Esophagus muscularis mucosa (tissue), 4 donors: ENCODE measurements at places on chromosomes 3 and 15.

DNA sequence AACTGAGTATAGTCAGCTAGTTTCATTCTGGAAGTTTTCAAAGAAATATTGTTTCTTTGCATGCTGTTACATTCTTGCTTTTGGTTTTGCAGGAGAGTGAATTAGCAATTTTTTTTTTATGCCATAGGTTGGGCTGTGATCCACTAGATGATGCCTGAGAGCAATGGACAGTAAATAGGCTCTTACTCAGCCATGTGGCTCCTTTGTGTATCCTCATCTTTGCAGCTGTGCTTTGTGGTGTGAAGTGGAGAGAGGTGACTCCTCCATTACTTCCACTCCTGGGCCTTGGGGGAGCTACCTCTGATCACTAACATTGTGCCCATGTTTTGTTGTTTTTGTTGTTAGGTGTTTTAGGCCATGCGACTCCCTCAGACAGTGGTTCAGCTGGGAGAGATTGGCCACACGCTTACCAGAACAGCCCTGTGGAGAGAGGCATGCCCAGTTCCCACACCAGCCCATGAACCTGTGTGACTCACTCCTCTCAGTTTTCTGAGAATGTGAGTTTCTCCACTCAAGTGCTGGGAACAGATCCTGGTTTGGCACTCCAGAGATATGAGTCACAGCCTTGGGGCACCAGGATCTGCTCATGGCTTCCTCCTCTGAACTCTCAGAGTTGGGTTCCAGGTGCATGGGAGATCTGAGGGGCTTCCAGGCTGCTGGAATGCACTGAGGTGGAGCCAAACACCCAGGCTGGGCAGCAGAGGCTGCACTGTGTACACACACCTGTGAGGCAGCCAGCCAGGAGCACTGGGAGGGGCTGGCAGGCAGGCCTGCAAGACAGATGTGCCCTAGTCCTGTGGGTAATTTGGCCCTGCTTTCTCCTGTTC lies 785.3 kb downstream of the ROBO2 start:
- DNase-seq: no peak

DNA sequence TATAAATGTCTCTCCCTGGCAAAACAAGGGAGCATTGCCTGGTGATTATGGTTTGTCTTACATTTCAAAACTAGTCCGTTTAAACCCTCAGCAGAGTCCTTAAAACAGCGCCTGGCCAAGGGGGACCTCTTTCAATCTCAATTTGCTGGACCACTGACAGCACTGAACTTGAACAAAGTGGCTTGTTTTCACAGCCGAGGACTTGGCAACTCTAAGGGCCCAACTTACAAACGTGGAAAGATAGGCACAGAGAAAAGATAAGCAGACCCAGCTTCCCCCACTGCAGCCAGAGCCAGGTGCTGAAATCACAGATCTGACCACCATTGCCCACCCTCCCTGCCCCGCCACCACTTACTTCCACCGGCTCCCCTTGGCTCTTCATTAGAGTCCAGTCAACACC lies 336.4 kb upstream of the ICE2 start:
- DNase-seq: peak; percentile 57

- DNase-seq: no peak
Measured at GRCh38 chr3:9435316-9435715, 37.9 kb downstream of the SETD5 start.

DNA sequence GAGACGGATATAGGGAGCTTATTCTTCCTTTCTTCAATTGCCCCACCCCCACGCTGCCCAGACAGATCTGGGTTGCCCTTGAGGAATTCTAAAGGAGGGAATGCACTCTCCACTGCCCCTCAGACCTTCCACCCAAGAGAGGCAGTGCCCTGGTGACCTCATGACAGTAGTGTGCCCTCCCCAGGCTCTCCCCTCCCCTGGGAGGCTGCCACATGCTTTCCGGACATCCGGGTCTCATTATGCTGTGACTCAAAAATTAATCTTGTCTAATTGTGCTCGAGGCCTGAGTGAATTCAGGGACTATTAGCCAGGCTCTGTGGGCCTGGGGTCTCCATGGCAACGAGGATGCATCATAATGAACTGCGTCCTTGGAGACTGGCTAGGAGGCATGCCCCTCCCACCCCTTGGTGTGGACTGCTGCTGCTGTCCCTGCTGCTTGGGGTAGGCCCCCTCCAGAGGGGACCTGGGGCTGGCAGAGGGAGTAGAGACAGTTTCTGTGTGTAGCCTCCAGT lies 20.8 kb downstream of the CORO2B start:
- DNase-seq: no peak

DNA sequence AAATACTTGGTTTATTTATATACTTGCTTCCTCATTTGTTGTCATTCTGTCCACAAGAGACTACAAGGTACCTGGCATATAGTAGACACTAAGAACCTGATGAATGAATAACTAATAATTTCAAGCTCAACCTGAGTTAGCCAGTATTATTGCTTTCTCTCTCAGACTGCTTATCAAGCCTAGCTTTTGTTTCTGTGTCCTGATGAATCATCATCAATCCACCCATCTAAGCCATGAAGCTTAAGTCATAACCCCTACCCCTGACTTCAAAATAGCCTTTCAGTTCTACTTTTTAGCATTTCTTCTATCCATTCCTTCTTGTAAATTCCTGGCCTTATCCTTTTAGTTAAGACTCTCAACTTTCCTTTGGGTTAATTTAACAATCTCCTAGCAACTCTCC lies 420.8 kb downstream of the EPHA6 start:
- no peak for DNase-seq

DNA sequence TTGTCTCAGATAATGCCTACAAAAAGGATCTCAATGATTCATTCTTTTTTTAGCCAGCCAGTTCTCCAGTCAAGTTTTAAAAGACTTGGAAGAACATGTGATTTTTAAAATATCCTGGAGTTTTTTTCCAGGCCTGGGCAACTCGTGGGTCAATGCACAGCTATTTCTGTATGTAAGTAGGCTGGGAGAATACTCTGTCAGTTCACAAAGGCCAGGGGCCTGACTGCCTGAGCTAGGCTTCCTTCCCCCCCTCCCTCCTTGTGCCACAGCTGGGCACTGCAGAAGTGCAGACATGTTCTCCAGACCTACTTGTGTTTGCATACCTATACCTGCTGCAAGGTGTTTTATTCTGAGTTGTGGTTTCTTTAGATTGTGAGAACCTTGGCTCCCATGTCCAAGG lies 43.7 kb downstream of the CTDSPL start:
- peak; percentile 42 for DNase-seq

DNA sequence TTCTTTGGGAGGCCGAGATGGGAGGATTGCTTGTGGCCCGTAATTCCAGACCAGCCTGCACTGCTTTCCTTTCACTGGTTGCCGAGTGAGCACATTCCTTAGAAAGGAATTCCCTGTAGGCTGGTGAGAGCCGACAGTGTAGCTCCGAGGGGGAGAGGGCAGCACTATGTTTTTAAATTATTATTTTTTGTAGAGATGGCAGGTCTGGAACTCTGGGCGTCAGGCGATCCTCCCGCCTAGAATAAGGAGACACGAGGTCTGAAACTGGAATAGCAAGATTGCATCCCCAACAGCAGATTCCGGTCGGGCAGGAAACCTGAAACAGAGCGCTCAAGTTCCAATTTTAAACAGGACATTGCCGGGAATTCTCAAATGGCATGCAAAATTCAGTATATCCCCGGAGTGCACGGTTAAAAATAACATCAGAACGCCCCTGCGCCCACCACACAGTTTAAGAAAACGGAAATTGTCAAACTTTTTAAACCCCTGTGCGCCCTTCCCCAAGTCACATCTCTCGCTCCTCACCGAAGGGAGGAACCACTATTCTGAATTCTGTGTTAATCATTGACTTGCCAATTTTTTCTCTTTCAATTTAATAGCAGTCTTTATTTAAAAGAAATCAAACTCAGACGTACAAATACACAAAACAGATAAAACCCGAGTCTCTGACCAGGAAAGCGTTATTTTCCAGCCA lies 643 bp upstream of the RNU5B-1 start:
- no peak for DNase-seq

DNA sequence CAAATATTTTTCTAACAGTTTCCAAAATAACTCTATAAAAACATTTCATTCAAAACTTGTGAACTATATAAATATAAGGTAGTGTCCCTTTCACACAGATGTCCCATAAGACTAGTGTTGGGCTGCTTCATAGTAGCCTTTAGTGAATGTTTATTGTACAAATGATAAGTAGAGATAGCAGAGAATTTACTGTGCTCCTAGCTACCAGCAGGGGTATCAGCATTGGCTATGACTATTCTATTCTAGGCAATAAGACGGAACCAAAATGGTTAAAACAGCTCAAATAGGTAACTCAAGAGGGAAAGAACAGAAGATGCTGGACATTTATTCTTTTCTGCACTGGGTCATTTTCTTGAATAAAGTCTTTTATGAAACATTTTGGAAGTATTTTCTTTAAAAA lies 22.6 kb downstream of the SERPINI2 start:
- no peak for DNase-seq

DNA sequence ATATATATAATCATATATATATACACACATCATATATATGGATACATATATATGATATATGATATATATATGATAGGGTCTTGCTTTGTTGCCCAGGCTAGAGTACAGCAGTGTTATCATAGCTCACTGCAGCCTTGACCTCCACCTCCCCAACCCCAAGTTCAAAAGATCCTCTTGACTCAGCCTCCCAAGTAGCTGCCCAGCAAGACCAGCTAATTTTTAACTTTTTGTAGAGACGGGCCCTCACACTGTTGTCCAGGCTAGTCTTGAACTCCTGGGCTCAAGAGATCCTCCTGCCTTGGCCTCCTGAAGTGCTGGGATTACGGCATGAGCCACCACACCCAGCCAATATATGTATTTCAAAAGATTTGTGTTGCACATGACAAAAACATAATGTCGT lies 83.0 kb downstream of the TBL1XR1 start:
- no peak for DNase-seq

GRCh38 chr3:21645121-21645897 lies 105.7 kb downstream of the ZNF385D start:
- DNase-seq: no peak

- no peak for DNase-seq
Measured at GRCh38 chr3:148790851-148791735, 36.5 kb upstream of the CPB1 start.

- DNase-seq: no peak
Measured at GRCh38 chr15:90915808-90916440, 12.8 kb downstream of the MAN2A2 start.
